B cell (primary cell): ENCODE measurements at places on chromosomes 6 and 20.

- no peak for DNase-seq
- H3K27ac ChIP-seq: no peak overlapping the region
- H3K4me3 ChIP-seq: no peak overlapping the region
- no peaks in the 10 kb centered on the region for H3K4me1 ChIP-seq
Measured at GRCh38 chr6:170080169-170080827, 210.6 kb downstream of the DLL1 start.

DNA sequence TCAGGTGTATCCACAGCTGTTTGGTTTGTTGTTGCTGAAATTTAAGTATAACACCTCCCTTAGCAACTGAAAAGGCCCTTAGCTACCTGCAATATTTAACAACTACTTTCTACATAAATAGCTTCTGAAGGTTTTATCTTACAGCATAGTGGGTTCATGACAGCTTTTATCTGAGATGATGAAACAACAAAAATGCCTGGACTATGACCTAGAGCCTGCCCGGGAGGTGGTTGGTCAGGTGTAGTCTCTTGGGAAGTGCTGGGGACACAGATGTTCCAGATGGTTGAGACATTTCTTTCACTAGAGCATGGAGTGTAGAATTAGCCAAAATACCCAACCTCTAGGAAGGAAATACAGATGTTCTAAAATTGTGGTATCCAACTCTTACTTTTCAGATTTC lies 705.4 kb downstream of the MAFB start:
- H3K4me1 ChIP-seq: no peaks in the 10 kb centered on the region
- DNase-seq: no peak
- H3K36me3 ChIP-seq: no peaks in the 10 kb centered on the region
- no peak overlapping the region for H3K27ac ChIP-seq
- no peak overlapping the region for H3K4me3 ChIP-seq

DNA sequence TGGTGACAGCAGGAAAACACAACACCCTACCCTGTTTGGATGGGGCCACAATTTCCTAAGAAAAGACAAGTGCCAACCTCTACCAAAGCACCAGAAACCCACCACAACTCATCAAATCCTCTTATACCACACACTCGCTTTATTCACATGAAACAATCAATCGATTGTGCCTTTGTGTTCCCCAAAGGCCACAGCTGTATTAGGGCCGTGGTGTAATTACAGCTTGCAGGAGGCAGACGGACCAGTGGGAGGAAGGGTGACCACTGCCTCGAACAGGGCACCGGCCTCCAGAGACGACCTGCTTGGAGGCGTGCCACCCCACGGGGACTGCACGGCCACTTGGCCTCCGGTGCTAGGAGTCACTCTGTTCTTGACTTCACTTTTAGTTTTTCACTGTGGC lies 264.1 kb downstream of the FOXC1 start:
- DNase-seq: no peak
- no peak overlapping the region for H3K27ac ChIP-seq
- no peaks in the 10 kb centered on the region for H3K36me3 ChIP-seq
- no peak overlapping the region for H3K4me3 ChIP-seq
- no peaks in the 10 kb centered on the region for H3K27me3 ChIP-seq

GRCh38 chr6:129691709-129692108 lies 18.3 kb downstream of the ARHGAP18 start:
- no peak for DNase-seq
- no peaks in the 10 kb centered on the region for H3K36me3 ChIP-seq
- no peak overlapping the region for H3K4me3 ChIP-seq
- peaks cover 13% of the 10 kb centered on the region for H3K4me1 ChIP-seq

DNA sequence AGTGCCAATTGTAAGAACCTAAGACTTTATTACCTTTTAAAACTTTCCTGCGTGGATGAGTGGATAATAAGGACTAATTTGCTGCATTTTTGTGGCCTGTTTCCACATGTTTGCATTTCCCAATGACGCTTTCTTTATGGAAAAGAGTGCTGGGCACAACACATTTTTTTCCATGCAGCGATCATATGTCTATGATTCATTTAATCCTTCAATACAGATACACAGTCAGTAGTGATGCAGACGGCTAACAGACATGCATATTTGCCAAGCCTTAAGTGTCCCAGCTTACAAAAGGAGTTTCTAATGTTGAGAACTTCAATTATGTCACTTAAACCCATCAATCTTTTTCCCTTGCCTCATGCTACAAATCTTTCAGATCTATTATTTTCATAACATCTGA lies 239.8 kb upstream of the PREP start:
- no peak overlapping the region for H3K27ac ChIP-seq
- no peaks in the 10 kb centered on the region for H3K36me3 ChIP-seq
- H3K4me1 ChIP-seq: no peaks in the 10 kb centered on the region
- no peak for DNase-seq
- H3K4me3 ChIP-seq: no peak overlapping the region

DNA sequence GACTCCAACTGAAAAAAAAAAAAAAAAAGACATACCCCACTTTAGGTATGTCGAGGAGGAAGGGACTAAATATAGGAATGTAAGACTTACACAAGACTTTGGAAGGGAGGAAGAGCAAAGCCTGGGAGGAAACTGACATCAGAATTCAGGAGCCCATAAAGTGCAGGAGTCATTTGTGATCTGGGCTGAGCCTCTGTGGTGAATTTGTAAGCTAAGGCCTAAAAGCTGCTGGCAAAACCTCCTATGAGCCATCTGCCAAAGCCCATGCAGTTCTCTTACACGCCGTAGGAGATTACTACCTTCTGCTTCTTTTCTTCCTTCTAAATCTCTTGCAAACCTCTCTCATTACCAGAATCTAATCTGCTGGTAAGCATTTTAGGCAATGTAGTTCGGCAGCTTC lies 52.0 kb upstream of the THEMIS start:
- DNase-seq: no peak
- no peak overlapping the region for H3K4me3 ChIP-seq
- H3K27ac ChIP-seq: no peak overlapping the region
- H3K36me3 ChIP-seq: no peaks in the 10 kb centered on the region
- H3K4me1 ChIP-seq: peaks cover 14% of the 10 kb centered on the region

GRCh38 chr20:17934141-17934862 lies 34.3 kb downstream of the SNX5 start:
- no peak overlapping the region for H3K4me3 ChIP-seq
- DNase-seq: no peak
- H3K27ac ChIP-seq: no peak overlapping the region
- no peaks in the 10 kb centered on the region for H3K27me3 ChIP-seq
- H3K36me3 ChIP-seq: no peaks in the 10 kb centered on the region
- peaks cover 8% of the 10 kb centered on the region for H3K4me1 ChIP-seq

DNA sequence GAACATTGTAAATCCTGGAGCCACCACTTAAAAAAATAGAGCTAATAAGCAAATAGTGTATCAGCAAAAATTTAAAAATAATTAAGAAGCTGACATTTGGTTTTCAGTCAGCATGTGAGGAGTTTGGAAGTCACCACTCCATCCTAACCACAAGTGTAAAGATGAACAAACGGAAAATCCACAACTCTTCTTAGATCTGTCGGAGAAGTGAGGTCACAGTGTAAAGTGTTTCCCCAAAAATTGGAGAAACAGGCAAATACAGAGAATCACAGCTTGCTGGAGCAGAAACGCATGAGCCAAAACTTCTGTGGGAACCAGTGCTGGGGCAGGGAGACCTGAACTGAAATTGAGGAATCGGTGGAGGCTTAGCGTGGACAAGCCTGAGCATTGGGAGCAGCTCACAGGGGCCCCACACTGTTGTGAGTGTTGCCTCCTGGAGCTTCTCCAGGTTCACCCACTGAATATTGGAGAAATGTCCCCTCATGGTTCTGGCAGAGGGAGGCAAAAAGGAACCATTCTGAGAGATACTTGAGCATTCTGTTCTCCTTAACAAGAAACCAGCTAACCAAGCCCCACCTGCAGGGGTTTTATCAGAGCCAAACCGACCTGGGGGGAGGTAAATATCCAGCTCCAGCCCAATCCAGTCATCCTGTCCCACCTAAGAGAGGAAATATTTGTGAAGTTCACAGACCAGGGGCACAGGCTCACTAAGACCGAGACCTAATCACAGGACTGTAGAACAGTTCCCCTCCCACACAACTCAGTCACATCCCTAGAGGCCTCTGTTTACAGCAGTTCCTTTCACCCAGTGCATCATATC lies 192.0 kb downstream of the ERMARD start:
- no peaks in the 10 kb centered on the region for H3K36me3 ChIP-seq
- peaks cover 2% of the 10 kb centered on the region for H3K27me3 ChIP-seq
- no peak for DNase-seq
- H3K4me1 ChIP-seq: no peaks in the 10 kb centered on the region
- H3K4me3 ChIP-seq: no peak overlapping the region

GRCh38 chr20:34585019-34585418 lies 26.5 kb downstream of the MAP1LC3A start:
- peaks cover 9% of the 10 kb centered on the region for H3K4me1 ChIP-seq
- no peak for DNase-seq
- H3K27me3 ChIP-seq: no peaks in the 10 kb centered on the region
- peaks cover 7% of the 10 kb centered on the region for H3K36me3 ChIP-seq

DNA sequence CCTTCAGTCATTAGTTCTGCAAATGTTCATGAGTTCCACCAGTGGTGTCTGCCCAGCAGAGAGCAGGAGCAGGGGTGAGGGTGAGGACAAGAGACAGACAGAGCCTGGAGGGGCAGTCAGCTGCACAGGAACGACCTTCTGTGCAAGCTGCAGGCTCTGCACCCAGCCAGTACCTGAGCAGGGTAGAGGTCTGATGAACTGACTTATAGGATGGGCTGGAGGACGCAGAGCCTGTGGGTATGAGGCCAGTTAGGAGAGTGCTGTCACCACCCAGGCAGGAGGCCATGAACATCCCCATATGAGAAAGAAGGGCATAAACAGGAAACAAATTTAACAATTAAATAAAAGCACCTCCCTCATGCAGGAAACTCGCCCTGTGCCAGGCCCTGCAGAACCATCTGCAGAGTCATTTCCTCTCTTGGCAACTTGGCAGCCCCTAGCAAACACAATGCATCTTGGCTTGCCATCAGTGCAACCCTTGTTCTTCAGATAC lies 17.9 kb downstream of the C6orf15 start:
- H3K27me3 ChIP-seq: no peaks in the 10 kb centered on the region
- no peak overlapping the region for H3K27ac ChIP-seq
- H3K4me1 ChIP-seq: peaks cover 13% of the 10 kb centered on the region

DNA sequence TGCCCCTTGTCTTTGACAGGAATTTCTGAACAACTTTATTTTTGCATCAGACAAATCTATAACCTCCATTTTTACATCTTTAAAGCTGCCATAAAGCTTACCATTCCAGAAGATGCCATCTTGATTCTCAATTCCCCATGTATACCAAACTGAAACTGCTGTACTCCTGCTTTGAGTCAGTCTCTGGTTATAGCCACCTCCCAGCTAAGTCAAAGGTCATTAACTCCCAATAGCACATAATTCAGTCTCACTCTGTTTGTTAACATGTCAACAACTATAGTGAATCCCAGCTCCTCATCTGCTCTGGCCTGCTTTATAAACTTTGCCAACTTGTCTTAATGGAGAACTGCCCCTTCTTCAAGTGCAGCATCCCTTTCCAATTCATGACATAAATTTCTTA lies 343.6 kb downstream of the FRK start:
- DNase-seq: no peak
- H3K36me3 ChIP-seq: no peaks in the 10 kb centered on the region
- no peak overlapping the region for H3K4me3 ChIP-seq
- no peaks in the 10 kb centered on the region for H3K4me1 ChIP-seq

DNA sequence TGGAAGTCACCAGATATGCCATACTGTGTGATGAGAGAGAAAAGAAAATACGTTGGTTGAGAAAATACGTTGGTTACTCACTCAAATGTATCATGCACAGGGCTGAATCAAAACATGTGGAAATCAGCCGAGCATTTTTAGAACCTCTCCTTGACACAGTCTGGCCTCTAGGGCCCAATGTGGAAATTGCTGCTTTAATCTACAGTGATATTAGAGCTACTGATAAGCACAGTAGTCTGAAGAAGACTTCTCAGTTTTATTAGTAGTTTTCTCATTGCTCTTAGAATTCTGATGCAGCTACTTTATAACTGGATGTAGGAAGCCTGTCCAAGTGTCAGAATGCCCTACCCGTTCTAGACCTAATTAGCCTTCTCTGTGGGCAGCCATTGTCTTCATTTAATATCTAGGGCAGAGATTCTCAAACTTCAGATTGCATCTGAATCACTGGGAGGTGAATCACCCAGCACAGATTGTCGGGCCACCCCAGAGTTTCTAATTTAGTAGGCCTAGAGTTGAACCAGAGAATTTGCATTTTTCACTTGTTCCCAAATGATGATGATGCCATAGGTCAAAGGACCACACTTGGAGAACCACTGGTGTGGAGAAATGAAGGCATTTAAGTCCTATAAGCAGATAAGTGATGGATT lies 229.1 kb downstream of the PLCB1 start:
- no peaks in the 10 kb centered on the region for H3K27me3 ChIP-seq
- DNase-seq: no peak
- no peak overlapping the region for H3K27ac ChIP-seq

DNA sequence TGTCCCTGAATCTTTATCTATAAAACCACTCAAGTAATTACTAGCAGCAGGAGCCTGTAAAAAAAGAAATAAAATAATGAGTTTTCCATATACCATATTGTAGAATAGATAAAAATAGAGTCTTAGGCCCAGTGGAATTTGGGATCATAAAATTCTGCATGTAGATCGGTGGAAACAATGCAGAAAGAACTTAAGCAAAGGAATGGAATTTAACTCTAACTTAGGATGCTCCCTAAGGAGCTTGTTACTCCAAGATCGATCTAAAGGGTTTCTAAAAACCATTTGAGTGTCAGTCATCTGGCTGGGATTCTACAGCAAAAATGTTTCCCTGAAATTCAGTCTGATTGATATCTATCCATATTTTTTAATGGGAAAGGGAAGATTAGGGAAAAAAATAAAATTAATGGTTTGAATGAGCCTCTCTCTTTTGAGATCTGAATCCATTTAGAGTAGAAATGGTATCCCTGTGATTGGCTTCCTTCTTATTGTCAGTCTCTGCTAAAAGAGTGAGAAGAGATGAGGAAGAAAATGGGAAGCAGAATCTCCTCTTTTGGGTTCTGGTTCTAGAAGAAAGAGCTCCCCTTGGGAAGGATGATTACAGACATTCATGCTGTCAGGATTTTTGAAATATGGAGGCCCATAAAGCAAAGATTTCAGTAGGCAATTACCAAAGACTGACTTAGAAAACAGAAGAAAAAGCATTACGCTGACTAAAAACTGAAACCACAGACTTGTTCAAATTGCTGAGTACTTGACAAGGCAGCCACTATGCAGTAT lies 564.3 kb upstream of the MARCKS start:
- no peaks in the 10 kb centered on the region for H3K36me3 ChIP-seq
- no peak overlapping the region for H3K27ac ChIP-seq
- no peak for DNase-seq
- no peaks in the 10 kb centered on the region for H3K27me3 ChIP-seq
- no peak overlapping the region for H3K4me3 ChIP-seq
